Cortex of kidney (tissue), 1 donor: ENCODE measurements at places on chromosomes 11 and 22.

- no peak for DNase-seq
Measured at GRCh38 chr11:35083431-35084238, 55.3 kb upstream of the CD44 start.

GRCh38 chr22:21972293-21972779 is 10.3 kb downstream of the TOP3B start:
- no peak for DNase-seq

GRCh38 chr11:120324932-120325810 is at the start of gene TLCD5:
TLCD5 (plus strand) TSS chr11:120325299; CDS start chr11:120327442, 2,143 bp downstream.
- DNase-seq: no peak

DNA sequence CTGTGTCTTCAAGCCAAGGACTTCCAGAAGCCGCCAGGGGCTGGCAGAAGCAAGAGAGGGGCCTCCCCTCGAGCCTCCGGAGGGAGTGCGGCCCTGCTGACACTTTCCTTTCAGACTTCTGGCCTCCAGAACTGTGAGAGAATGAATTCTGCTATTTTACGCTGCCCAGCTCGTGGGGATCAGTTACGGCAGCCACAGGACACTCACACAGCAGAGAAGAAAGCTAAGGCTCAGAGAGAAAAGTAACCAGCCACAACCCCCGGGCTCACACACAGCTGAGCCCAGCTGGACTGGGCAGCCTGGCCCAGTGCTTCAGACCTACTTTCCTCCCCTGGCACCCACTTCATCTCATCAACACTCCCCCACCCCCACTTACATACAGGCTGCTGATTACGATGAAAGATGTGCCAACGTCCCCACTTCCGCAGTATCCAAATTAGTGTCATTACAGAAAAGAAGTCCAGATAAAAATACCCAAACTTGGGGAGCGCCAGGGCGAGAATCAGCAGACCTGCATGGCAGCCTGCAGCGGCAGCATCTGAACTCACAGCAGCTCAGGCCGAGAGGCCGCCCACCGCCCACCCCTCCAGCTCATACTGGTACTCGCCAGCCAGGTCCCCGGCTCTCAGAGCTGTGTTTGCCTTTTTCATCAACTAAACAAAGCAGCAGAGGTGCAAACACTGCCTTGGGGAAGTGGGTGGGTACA is 15.3 kb downstream of the PHF21B start:
- DNase-seq: no peak

- DNase-seq: no peak
Measured at GRCh38 chr22:49025791-49026493, 801.7 kb downstream of the BRD1 start.

DNA sequence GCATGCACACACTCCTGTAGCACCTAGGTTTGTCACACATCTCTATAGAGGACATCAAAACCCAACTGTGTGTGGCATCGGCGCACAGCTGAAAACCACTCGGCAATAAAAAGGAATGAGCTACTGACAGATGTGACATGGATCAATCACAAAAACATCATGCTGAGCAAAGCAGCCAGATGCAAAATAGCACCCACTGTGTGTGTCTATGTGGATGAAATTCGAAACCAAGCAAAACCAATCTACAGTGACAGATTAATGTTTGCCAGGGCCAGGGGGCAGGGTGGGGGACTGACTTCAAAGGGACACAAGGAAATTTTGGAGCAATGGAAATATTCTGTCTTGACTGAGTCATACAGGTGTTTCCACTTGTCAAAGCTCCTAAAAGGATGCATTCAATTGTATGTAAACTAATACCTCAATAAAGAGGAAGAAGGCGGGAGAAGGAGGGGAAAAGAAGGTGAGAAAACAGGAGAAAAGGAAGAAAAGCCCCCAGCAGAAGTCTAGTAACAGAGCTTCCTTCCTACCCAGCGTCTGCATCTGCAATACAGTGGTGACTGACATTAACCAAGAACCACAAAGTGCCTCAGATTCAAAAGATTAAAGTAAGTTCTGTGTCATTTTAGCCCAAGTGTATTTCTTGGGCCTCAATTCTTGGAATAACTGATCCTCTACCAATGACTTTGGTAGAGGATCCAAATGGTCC is 49.8 kb downstream of the PACSIN2 start:
- no peak for DNase-seq

- DNase-seq: no peak
Measured at GRCh38 chr11:127656116-127656836, 655.7 kb upstream of the KIRREL3 start.

DNA sequence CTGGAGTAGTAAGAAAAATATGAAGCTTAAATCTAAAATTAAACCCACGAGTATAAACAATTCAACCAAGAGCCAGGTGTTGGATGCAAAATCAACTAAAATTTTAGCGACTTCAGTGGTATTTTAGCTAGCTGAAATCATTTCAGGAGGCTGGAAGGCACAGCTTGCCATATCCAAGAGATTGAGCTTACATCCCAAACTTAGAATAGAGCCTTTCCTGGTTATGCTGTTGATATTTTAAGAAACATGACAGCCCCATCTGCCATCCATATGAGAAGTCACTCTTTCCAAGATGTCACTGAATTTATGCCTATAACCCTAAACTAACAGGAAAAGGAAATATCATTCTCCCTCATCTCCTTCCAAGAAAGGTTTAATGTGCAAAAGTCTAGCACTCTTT is 334.0 kb downstream of the KCNA4 start:
- DNase-seq: no peak

DNA sequence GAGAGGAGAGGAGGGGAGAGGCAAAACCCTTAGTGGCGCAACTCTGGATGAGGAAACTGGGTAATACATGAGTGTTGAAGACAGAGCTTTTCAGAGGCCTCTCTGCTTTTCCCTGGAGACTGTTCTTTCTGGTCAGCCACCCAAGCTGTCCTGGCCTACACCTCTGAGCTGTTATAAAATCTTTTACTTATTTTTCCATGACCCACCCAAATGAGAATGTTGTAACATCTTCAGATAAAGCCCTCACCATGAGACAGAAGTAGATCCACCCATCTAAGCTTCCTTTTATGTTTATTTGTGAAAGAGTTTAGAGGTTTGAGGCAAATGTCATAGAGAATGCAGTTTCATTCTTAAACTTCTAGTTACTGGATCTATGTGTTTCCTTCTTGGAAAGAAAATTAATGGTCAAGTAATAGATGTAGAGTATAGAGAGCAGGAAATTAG is 20.3 kb upstream of the APLP2 start:
- no peak for DNase-seq

- DNase-seq: no peak
Measured at GRCh38 chr11:86802601-86803051, 2.3 kb downstream of the PRSS23 start.

DNA sequence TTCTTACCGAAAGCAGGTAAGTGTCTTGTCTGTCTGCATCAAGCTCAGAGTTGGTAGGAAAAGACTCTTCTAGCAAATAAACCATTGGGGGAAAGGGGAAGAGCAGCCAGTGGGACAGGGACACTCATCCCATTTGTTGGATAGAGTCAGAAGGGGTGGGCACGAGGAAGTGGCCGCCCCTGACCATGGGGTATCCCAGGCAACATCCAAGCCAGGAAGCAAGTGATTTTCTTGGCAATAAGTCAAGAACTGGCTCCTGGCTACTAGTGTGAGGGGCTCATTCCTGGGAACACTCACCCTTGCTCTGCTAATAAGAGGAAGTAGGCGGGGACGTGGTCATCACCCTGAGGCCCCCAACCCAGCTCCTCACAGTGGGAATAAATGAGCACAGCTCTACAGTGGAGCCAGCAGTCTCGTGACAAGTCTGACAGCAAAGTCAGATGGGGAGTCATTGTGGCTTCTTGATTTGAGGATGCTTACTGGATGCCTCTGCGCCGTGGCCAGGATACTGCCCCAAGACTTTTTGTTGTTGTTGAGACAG is 6.7 kb downstream of the SLC25A18 start:
- no peak for DNase-seq

DNA sequence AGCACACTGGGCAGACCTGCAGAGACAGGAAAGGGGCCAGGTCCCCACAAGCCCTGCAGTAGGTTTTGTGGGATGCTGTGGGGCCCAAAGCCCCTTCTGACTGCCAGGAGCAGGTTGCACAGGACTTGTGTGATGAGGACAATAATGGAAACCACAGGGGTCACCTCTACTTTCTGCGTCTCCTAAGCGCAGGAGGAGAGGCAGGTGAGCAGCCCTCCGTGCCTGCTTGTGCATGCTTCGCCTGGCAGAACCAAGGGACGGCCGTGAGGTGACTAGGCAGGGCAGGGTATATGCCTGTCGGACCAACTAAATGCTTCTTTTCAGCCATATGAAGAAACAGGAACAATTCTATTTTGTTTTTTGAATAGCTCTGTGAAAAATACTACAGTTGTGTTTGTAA is 77.9 kb upstream of the PITPNB start:
- DNase-seq: no peak

- DNase-seq: no peak
Measured at GRCh38 chr11:30586251-30587144, at the start of gene MPPED2. MPPED2 (minus strand) TSS chr11:30586353; CDS start chr11:30580373, 5,980 bp downstream.

DNA sequence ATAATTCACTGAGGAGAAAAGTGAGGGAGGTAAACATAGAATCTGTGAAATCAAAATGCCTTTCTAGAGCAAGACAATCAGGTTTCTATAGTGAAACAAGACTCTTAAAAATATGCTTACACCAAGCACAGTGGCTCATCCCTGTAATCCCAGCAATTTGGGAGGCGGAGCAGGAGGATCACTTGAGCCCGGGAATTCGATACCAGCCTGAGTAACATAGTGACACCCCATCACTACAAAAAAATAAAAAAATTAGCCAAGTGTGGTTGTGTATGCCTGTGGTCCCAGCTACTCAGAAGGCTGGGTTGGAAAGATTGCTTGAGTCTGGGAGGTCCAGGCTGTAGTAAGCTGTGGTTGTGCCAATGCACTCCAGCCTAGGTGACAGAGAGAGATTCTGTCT is 43.2 kb upstream of the ME3 start:
- no peak for DNase-seq

DNA sequence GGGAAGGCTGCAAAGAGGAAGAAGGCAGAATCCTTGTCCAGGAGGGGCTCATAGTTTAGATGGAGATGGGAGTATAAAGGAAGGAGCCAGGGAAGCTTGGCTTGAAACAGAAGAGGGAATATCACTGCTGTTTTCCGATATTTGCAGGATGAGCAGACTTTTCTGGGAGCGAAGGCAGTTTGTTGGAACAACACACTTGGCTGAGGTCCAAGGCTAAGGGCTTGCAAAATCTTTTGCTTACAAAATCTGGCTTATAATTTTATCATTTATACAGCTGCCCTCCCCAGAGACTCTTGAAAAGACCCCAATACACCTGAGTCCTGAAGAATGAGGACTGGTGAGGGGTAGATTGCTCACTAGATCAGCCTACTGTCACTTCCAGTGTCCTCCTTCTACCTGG is 174.8 kb downstream of the NELL1 start:
- DNase-seq: no peak

- no peak for DNase-seq
Measured at GRCh38 chr11:121291896-121292494, 576 bp upstream of the SC5D start.

DNA sequence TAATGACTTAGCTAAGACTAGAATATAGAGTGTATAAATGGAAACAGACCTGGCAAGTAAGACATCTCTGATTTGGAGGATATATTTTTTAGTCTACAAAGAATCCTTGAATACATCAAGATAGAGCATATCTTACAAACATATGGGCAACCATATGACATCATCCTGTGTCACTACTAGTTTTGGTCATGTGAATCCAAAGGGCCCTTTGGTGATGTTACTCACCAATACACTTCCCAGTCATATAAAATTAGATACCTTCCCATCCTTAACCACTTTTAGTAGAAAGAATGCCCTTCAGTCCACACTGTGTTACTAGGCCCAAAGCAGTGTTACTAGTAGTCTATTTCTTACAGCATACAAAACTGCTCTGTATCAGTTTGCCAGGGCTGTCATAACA is 31.6 kb downstream of the GRIA4 start:
- DNase-seq: no peak

GRCh38 chr11:42066113-42066512 is 606.7 kb upstream of the LRRC4C start:
- no peak for DNase-seq

- DNase-seq: no peak
Measured at GRCh38 chr22:17638182-17638431, 450 bp upstream of the BCL2L13 start.

- no peak for DNase-seq
Measured at GRCh38 chr11:15113381-15113780, 1.3 kb upstream of the INSC start.

DNA sequence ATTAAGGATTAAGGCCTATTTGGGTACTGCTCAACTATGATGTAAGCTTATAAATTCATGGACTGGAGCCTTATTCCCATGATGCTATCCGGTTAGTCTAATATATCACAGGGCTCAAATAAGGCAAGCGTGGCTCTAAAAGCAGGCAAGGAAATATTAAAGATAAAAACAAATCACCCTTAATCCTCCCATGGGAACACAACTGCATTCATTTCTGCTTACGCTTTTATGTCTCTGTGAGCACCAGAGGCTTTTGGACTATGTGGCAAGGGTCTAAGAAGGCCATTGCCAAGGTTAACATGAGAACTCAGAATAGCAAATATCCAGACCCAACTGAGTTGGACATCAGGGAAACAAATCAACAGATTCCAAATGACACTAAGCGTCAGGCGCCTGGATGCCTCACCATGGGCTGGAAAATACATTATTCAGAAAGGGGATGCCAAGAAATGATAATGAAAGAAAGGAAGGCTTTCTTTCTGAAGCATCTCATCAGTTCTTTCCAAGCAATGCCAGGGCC is 138.1 kb downstream of the SLC1A2 start:
- no peak for DNase-seq

DNA sequence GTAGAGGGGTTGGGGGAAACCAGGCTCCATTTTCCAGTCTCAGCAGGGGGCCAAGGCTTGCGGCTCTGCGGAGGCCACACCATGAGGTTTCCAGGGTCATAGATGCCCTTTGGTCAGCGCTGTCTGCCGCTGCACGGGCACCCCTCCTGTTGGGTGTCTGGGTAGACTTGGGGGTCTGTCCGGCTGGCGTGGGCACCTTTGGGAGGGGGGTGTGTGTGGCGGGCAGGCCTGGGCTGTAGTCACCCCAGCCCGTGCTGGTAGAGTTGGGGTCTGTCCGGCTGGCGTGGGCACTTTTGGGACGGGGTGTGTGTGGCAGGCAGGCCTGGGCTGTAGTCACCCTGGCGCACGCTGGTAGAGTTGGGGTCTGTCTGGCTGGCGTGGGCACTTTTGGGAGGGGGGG is 18.6 kb downstream of the LSP1 start:
- no peak for DNase-seq

GRCh38 chr11:62025487-62026105 is 58.2 kb upstream of the FTH1 start:
- DNase-seq: no peak

DNA sequence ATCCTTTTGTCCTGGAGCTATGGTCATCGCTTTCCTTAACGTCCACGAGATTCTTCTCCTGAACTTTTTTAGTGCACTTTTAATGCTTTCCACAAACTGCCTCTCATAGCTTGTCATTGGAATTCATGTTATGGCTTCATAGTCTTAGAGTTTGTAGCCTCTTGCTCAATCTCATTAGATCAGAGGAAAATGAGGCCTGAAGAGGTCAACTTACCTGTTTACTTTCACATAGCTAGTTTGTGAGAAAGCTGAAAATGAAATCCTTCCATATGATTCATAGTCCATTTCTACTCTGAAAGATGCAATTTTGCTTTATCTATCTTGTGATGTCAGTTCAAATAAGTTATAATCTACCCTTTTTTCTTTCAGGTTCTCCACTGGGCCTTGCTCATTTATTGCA is 1747.2 kb upstream of the RAG2 start:
- DNase-seq: no peak
